ENCODE measurements at places on chromosomes 4 and X.

- no peak for DNase-seq
Observed at GRCh38 chrX:23841847-23842522, 59.0 kb downstream of the SAT1 start.

DNA sequence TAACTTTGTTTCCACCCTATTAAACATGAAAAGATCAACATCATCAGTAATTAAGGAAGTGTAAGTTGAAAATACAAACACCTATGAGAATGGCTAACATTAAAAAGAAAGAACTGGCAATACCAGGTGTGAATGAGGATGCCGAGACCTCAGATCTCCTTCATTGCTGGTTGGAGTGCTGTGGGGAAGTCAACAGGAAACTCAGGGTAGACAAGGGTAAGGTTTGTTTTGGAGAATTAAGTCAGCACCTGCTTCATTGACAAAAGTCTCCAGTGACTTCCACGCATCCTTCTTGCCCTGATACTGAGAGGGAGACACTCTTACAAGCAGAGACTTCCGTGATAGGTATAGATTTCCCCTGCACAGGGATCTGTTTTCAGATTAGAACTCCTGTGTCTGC, 106.1 kb downstream of the IRF2 start:
- DNase-seq = no peak

DNA sequence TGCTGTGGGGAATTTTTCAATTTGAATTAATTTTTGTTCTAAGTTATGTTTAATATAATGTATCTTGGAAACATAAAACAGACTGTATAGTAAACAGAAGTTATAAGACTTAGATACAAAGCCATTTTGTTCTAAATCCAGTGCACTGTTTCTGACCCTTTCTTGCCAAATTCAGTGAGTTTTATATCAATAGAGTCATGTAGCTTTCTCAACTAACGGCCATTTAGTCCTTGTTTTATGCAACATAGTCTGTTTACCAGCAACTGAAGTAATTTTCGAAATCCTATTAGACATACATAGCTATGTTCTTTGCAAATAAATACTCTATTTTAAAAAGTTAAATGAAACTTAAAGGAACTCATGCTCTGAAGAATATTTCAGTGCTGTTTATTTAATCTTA, 242.8 kb downstream of the ADGRL3 start:
- DNase-seq = no peak

- no peak for DNase-seq
Observed at GRCh38 chrX:153812220-153812619, 17.8 kb downstream of the SSR4 start.

DNA sequence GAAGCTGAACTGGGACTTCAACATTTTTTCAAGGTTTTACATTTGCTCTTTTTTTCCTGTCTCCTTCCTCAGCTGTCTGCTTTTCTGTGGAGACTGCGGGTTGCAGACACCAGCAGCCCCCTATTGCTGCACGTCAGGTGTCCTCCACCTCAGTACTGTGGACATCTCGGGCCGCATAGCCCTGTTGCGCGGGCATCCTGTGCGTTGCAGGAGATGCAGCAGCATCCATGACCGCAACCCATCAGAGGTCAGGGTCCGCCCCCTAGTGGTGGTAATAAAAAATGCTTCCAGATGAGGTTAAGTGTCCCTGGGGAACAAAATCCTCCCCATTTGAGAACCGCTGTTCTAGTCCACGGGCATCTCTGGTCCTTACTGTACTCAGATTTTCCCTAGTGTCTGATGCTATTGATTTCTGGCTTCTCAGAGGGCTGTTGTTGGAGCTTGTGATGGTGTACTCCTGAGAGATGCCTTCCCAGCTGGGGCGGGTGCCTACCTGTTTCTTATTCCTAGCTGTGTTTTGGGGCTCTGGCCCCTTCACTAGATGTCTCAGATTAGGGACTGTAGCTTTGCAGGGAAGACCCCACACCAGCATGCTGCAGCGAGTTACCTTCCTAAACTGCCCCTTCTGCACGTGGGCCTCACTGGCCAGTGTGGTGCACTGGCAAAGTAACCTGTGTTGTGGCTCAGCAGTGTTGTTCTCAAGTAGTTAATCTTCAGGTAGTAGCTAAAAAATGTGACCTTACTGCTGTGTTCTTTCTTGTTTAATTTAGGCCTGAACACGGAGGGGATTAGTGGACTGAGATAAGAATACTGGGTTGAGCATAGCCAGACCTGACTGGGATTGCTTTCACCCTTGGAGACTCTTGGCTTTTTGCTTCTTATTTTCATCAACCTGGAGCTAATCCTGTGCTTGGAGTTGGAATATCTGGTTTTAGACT, 28.2 kb downstream of the NSD2 start:
- peak; percentile 76 for DNase-seq

GRCh38 chrX:43096830-43097229, 318.9 kb upstream of the PPP1R2C start:
- DNase-seq = no peak

GRCh38 chr4:91280551-91281290, 1023.0 kb upstream of the GRID2 start:
- no peak for DNase-seq

GRCh38 chr4:6298852-6299251, 29.2 kb downstream of the WFS1 start:
- DNase-seq = no peak

GRCh38 chrX:84830836-84831235, 172.8 kb upstream of the APOOL start:
- no peak for DNase-seq

GRCh38 chr4:14386196-14386595, 616.1 kb upstream of the CPEB2 start:
- no peak for DNase-seq

DNA sequence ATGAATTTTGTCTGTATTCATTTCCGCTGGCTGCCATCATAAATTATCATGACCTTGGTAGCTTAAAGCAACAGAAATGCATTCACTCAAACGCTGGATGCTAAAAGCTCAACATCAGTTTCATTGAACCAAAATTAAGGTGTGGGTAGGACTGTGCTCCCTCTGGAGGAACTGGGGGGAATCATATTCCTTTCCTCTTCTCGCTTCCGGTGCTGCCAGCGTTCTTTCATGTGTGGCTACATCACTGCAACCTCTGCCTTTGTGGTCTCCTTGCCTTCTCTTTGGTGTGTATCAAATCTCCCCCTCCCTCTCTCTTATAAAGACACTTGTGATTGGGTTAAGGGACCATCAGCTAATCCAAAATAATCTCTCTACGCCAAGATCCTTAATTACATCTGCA, 39.5 kb downstream of the NEIL3 start:
- DNase-seq = no peak

DNA sequence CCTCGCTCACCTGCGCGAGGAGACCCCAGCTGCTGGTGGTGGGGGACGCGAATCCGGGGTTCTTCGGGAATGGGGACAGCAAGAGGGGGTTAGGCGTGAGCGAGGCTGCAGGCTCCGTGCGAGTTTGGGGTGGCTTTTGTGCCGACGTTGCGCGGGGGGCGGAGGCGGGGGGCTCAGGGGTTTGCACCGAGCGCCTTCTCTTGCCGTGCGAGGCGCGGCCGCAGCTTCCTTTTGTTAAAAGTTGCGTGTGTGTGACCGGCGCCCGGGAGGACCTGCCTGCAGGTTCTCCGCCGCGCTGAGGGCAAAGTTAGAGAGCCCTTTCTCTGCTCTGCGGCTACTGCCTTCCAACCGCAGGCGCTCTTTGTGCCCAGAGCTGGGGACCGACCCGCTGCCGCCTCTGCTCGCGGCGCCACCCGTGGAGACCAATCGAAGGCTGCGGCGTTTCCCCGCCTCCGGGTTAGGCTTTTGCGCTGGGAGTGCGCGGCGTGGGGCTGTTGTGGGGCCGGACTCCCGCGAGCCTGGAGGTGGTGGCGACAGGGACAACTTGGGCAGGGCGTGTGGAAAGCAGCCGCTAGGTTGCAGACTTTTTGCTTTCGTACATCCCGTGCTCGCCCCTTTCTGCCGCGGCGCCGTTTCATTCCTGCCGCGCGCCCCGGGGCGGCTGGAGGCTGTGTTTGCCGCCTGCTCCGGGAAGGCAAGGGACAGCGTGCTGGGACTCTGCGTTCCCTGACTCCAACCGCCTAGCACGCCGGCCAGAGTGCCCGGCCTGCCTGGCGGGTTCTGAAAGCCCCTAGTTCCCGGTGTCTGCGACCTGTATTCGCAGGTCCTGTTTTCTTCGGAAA, 716 bp downstream of the KIT start:
- peak; percentile 65 for DNase-seq

DNA sequence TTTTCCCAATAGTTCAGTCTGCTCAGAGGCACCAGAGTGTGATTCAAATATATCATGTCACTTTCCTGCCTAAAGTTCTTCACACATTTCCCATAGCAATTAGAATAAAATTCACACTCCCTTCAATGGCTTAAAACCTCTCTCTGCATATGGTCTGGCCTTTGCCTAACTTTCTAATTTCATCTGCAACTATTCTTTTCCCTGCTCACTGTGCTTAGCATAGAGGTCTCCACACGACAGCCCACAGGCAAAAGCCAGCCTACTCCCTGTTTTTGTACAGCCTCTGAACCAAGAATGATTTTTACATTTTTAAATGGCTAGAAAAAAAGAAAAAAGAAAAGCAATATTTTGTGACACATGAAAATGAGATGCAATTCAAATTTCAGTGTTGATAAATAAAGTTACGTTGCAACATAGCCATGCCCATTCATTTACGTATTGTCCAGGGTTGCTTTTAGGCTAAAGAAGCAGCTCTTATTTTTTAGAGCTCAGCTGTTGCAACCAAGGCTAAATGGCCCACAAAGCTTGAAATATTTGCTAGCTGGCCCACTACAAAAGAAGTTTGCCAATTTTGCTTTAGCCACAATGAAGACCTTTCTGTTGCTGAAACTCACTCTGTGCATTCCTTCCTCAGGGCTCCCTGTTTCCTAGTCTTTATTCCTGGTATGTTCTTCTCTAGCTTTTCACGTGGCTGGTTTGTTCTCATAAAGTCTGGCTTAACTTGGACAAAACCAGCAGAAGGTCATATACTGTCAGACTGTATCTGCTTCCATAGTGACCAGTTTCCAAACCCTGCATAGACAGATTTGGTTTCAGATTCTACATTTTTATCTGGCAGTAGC, 26.6 kb upstream of the IRF2 start:
- no peak for DNase-seq
